ENCODE measurements at places on chromosomes 13 and 19.

DNA sequence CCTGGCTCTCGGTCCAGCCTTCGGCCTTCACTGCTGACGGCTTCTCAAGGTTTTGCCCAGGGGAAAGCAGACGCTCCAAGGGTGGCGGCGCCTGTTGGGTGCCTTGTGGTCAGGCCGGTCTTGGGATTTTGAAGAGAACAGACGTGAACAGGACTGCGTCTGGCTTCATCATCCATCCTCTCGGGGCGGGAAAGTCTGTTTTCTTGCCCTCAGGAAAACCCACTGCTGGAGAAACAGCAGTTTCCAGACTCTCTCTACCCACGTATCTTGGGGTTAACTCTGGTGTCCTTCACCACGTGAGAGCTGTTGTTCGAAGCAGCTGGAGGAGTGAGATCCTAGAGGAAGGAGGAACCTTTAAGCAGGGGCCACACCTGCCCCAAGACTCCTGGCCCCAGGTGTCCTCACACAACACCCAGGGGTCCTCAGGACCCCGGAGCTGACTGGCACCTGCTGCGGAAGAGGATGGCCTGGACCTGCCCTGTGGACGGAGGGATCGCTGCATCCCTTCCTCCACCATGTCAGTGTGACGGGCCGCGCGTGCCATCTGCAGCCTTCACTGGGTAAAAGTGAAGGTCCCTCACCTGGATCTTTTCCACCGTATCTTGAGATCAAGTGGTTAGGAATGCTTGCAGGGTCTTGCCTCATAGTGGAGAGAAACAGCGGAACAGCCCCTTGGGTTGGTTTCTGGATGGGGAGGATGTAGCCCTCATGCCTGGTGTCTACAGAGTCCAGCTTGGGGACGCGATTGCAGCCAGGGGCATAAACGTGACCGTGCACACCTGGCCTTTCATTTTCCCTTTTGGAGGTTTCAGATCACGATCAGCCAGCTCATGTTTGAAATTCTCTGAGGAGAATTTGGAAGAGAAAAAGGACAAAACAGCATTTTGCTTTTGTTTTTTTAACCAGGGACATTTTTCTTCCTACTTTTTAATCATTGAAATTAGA lies 69.5 kb upstream of the MCF2L start:
- no peak for DNase-seq

GRCh38 chr19:17767559-17767958 lies 16.3 kb downstream of the FCHO1 start:
- no peak for DNase-seq

- no peak for DNase-seq
These were observed 4.6 kb downstream of the RGL3 start for GRCh38 chr19:11414544-11414943.

GRCh38 chr13:50401049-50401505 lies 385.8 kb downstream of the KCNRG start:
- DNase-seq: no peak

DNA sequence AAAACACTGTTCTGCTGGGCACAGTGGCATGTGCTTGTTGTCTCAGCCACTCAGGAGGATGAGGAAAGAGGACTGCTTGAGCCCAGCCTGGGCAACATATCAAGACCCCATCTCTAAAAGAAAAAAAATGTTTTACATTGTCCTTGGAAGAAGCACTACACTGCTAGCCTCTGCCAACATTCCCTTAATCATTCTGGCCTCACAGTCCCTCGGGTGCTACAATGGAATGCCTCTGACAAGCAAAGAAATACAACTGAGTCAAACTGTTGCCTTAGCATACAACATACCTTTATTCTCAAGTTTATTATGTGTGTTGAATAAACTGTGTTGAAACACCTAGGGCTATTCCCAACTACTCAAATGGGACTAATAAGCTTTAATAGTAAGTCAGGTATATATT lies 56.1 kb downstream of the PSPC1 start:
- no peak for DNase-seq

Data from Caki2 (cell line).